ENCODE measurements at places on chromosomes 1 and 21. TPM values are rescaled to one million over a fixed set of nuclear protein-coding genes. Genes with fewer than 3 reads are reported as not detected.

- no peak for DNase-seq
Observed at GRCh38 chr1:207027206-207027777, 5.3 kb downstream of the C1orf116 start.

DNA sequence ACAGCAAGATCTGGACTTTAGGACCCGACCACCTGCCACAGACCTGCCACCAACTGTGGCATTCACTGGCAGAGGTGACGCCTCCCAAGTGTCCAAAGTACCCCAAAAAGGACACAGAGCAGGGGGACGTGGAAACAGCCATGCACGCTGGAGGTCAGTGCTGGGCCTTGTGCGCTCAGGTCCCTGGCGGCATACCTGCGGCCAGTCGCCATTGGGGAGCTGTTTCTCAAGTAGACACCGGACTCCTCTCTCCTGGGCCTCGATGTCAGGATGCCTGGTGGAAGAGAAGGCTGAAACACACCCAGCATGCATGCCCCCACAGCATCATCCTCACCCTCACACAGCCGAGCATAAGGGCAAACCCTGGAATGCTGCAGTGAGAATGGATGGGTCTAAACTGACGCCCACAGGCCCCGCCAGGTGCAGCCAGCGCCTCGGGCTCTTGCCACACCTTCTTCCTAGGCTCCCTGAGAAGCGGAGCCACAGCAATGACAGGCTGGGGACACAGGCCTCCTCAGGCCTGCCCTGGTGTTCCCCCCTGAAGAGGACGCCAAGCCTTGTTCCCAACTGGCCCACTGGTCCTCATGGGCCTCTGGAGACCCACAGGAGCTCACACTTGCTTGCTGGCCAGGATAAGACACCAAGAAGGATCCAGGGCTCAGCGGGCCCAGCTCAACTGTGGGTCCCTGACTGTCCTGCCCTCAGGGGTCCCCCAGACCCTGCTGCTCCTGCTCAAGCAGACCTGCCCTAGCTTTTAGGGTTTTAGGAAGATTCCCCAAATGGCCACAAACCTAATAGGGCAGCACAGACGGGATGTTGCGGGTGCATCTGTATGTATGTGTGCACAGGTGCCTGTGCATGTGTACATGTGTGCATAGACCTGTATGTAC, 7.7 kb upstream of the SPATC1L start:
- no peak for DNase-seq

- no peak for DNase-seq
Observed at GRCh38 chr1:3096345-3096744, 27.3 kb downstream of the PRDM16 start.

DNA sequence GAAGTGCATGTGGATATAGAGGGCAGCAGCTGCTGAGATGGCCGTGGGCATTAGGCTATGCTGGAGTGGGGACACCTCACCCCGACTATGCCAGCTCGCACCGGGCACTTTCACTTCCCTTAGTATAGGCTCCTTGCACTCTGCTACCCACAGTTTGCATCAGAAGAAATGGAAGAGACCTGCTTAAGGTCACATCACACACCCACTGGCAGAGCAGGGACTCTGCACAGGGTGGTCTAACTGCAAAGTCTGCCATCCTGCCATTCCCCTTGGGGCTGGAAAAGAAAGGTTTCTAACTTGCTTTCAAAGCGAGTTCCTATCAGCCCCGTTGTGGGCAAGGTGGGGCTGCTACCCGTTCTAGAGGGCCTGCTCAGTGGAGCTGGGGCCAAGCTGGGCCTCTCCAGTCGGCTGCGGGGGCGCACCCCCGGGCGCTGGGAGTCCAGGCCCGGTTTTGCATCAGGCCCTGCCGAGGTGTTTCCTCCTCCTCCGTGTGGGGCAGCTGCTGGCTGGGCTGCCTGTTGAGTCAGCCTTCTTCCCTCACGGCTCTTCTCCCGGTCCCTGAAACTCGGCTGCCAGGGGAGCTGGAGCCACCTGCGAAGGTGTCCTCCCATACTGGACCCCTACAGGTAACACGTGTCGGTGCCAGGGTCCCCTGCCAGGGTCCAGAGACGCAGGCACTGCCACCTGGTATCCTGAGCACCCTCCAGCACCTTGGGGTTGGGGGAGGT, at the start of gene SYTL1:
SYTL1 (plus strand) TSS at position 498 of the 728 bp plus-strand sequence. CDS start 3,313 bp downstream, outside the sequence.
- no peak for DNase-seq

- DNase-seq: no peak
Observed at GRCh38 chr1:2311184-2312032, 79.9 kb downstream of the MORN1 start.

- DNase-seq: no peak
Observed at GRCh38 chr1:168455764-168456163, 88.0 kb downstream of the XCL2 start.

DNA sequence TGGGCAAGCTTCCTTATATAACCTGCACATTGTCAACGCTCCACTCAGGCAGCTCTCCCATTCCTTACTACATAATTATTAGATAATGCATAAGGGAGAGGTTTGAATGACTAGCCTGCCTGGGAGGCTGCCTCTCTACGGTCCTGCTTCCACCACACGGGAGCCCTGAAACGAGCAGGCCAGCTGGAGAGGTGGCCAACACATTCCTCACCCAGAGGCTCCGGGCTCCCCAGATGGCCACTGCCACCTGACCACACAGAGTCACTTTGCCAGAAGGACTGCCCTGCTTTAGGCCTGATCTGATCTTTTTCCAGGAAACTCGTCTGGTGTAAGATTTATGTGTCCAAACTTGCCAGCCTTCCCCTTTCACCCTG, 27.9 kb downstream of the HIVEP3 start:
- no peak for DNase-seq

- DNase-seq: no peak
Observed at GRCh38 chr21:34813266-34813894, 144.6 kb downstream of the CLIC6 start.

DNA sequence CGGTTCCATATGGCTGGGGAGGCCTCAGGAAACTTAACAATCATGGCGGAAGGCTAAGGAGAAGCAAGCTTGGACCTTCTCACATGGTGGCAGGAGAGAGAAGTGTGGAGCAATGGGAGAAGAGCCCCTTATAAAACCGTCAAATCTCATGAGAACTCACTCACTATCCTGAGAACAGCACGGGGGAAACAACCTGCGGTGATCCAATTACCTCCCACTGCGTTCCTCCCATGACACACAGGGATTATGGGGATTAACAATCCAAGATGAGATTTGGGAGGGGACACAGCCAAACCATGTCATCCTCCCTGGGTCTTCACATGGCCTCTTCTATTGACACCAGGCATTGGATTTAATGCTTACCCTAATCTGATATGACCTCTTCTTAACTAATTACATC, 455.1 kb upstream of the VAMP3 start:
- no peak for DNase-seq

CYP4A22 gene
- not detected for total RNA-seq

ADORA1 gene
- total RNA-seq: not detected

All from pulmonary artery endothelial cell (primary cell).